ENCODE measurements at places on chromosomes 7 and 10.

DNA sequence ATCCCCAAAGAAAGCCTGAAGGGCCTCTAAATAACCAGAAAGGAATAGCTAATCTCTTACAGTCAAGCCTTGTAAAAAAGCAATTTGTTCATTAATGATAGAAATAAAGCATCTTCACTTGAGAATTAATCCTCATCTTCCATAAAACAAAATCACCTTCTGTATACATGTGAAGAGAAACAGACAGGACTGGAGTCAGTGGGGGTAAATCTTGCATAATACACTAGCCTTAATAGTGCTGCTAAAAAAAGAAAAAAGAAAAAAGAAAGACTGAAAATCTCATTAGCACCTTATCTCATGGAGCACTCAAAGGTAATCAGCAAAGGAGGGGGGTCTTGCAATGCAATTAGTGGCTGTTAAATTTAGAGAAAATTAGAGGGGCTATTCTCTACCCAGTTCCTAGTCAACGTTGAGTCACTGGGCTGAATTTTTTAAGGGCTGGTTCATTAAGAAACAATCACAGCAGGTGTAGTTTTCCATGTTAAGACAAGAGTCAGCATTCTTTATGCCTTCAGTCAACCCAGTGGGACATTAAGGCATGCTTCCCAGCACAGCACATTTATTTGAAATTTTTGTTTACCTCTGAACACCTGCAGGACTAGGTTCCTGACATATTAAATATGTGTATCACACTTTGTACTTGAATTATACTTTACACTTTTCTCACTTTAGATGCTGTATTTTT is 1455.7 kb upstream of the CELF2 start:
- no peak overlapping the region for H3K27ac ChIP-seq
- H3K4me1 ChIP-seq: no peaks in the 10 kb centered on the region
- H3K36me3 ChIP-seq: no peaks in the 10 kb centered on the region
- DNase-seq: no peak
- no peaks in the 10 kb centered on the region for H3K27me3 ChIP-seq

DNA sequence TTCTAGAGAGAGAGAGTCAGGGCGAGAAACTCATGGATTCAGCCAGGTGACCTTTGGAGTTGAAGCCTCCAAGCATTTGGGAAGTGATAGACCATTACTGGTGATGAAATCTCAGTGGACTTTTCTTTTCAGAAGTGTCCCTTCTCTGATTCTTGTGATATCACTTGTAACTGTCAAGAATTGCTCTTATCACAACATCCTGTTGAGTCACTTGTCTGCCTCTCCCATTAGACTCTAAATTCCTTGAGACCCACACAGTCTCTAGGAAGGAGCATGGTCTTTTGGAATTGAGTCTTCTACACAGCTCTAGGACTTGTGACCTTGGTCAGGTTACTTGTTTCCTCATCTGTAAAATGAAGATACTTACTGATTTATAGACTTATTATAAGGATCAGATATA is 81.0 kb downstream of the CFAP58 start:
- H3K4me3 ChIP-seq: no peak overlapping the region
- no peaks in the 10 kb centered on the region for H3K4me1 ChIP-seq
- no peaks in the 10 kb centered on the region for H3K36me3 ChIP-seq
- no peaks in the 10 kb centered on the region for H3K27me3 ChIP-seq
- no peak overlapping the region for H3K27ac ChIP-seq
- no peak for DNase-seq

GRCh38 chr7:28364082-28364481 is 48.2 kb upstream of the CREB5 start:
- DNase-seq: no peak
- H3K27me3 ChIP-seq: no peaks in the 10 kb centered on the region
- no peak overlapping the region for H3K27ac ChIP-seq
- H3K36me3 ChIP-seq: no peaks in the 10 kb centered on the region
- H3K4me3 ChIP-seq: no peak overlapping the region

GRCh38 chr7:83689855-83690254 is 40.9 kb upstream of the SEMA3E start:
- DNase-seq: no peak
- H3K27ac ChIP-seq: no peak overlapping the region
- no peaks in the 10 kb centered on the region for H3K27me3 ChIP-seq
- no peak overlapping the region for H3K4me3 ChIP-seq
- H3K4me1 ChIP-seq: no peaks in the 10 kb centered on the region
- no peaks in the 10 kb centered on the region for H3K36me3 ChIP-seq

- H3K27ac ChIP-seq: no peak overlapping the region
- no peaks in the 10 kb centered on the region for H3K36me3 ChIP-seq
- H3K27me3 ChIP-seq: no peaks in the 10 kb centered on the region
These were observed 484.0 kb upstream of the GALNT17 start for GRCh38 chr7:70647801-70648498.

GRCh38 chr10:6578795-6579182 is 1.3 kb downstream of the PRKCQ start:
- no peaks in the 10 kb centered on the region for H3K36me3 ChIP-seq
- peaks cover 19% of the 10 kb centered on the region for H3K4me1 ChIP-seq
- H3K27me3 ChIP-seq: peaks cover 31% of the 10 kb centered on the region
- H3K4me3 ChIP-seq: no peak overlapping the region
- DNase-seq: no peak

Measured in B cell (primary cell).